Activated CD8-positive, alpha-beta memory T cell treated with anti-CD3 and anti-CD28 coated beads for 1 hour (primary cell): ENCODE measurements at places on chromosomes 1 and 21.

DNA sequence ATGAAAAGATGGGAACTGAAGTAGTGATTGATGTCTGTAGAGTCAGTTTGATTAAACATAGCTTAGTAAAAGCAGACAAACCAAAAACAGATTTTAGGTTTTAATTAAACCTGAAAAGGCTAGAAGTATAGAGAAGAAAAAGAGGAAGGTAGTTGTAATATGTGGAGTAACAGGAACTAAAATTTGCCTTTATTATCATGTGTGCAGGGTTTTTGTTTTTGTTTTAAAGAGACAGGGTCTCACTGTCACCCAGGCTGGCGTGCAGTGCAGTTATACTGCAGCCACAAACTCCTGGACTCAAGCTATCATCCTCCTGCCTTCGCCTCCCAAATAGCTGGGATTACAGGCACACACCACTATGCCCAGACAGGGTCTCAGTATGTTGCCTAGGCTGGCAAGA lies 6.0 kb downstream of the TOR1AIP1 start:
- no peak for DNase-seq

DNA sequence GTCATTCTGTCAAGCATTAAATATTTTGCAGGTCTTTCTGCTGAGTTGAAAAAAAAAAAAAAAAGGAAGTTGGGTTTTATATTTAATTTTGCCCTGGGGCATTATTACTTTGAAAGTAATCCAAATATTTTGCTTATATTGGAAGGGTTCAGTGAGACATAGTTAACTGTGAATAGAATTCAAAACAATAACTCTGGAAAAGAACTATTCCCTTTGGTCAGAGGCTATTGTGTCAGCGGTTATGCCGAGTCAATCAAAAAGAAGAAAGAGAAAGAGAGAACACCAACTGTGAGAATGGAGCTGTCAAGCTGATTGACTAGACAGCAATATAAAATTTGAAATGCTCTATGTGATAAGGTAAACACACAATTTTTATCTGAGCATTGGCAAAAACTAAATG lies 761.7 kb downstream of the ADGRL2 start:
- DNase-seq = no peak

- DNase-seq = no peak
Observed at GRCh38 chr1:162690672-162691434, 58.6 kb downstream of the DDR2 start.

DNA sequence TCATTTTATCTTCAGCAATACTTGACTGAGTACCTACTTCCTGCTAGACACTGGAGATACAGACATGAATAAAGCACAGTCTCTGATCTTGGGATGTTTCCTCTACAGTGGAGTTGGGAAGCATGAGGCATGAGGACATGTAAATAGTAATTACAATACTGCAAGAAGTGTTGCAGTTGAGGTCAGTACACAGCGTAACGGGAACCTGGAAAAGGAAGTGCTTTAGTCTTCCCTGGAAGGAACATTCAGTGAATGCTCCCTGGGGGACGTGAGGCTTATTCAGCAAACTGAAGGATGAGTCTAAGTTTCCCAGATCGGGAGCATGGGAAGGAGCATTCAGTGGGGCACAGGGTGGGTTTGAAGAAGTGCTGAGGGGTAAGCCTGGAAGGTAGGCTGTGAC lies 112.4 kb downstream of the PIK3R3 start:
- no peak for DNase-seq

DNA sequence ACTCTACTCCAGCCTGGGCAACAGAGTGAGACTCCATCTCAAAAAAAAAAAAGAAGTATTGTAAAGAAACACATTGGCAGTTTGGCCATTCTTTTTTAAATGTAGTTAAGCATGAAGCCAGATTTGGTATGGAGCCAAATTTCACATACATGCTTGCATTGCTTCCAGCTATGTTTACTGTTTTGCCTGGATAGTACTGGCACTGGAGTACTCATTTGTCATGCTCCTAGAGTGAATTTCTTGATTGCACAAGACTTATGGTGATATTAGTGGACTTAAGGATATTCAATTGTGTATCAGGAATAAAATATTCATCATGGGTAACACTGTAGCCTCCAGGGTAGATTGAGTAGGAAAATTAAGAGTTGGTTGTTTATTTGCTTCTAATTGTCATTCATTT lies 24.5 kb upstream of the SLC9A1 start:
- no peak for DNase-seq

DNA sequence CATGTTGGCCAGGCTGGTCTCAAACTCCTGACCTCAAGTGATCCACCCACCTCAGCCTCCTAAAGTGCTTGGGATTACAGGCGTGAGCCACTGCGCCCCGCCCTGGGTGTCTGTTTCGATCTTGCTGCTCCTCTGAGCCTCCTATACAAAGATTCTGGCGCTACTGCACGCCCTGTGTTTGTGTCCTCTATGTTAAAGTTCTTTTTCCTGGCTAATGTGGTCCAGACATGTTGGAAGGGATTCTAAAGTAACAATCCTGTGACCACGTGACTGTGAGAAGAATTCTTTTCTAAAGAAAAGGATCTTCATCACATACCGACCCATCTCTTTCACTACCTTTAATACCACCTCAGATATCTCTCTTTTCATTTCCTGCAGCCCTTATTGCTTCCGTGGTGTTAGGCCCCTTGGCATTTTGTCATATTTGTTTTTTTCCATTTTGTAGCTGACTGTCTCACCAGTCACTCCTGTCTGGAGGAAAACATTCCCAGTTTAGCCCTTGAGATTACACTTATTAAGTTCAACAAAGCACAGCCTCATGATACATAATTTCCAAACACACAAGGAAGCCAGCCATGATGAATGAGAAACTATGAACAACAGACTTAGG lies 27.2 kb upstream of the ENO1 start:
- no peak for DNase-seq

DNA sequence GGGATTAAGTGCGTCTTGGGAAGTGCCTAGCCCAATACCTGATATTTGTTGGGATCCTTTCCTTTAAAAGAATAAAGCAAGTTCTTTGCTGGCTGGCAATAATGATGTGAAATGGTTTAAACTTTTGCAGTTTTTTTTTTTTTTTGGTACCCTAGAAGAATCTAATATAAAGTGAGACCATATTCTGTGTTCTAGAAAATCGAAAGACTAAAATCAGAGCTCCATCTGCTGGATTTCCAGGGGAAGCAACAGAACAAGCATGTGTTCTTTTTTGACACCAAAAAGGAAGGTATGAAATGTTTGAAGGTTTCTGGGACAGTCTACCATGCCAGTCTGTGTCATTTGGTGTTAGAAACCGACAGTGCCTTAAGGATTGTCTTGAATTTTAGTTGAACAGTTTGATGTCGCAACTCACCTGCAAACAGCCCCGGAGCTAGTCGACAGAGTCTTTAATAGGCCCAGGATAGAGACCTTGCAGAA lies 6.4 kb downstream of the UTP11 start:
- DNase-seq = no peak
